ENCODE measurements at places on chromosomes 6 and 20. TPM values are rescaled to one million over a fixed set of nuclear protein-coding genes. Genes with fewer than 3 reads are reported as not detected.

Gene RAMACL
- 0.73 TPM for total RNA-seq

Gene PRR18
- not detected for total RNA-seq

Gene PPP1R16B
- 72.4 TPM for total RNA-seq

Gene KCNK16
- not detected for total RNA-seq

Gene SIRPD
- total RNA-seq: 0.42 TPM

Data from mononuclear cell (primary cell).